Left lobe of liver (tissue), 2 donors: ENCODE measurements at places on chromosomes 12 and 14. TPM values are rescaled to one million over a fixed set of nuclear protein-coding genes. Genes with fewer than 3 reads are reported as not detected.

The KIF21A gene
- total RNA-seq = 18.8 TPM

The HHIPL1 gene
- 0.96 TPM for total RNA-seq

The SLC5A8 gene
- total RNA-seq = not detected

DNA sequence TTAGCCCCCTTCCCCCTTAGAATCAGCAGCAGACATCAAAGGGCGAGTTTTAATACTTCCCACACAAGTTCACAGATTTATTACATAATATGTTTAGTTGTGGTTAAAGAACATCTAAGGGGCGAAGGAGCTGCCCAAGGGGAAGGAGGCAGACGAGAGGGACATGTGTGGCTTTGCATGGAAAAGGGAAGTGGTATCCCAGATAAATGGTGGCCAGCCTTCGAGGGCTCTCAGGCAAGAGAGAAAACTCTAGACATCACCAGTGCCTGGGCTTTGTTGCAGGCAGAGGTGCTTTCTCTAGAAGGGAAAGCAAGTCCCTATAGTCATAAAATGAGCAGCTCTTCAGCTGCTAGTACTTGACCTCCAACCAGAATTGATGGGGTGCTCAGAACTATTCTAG, 121.2 kb downstream of the CACNA1C start:
- DNase-seq = no peak

DNA sequence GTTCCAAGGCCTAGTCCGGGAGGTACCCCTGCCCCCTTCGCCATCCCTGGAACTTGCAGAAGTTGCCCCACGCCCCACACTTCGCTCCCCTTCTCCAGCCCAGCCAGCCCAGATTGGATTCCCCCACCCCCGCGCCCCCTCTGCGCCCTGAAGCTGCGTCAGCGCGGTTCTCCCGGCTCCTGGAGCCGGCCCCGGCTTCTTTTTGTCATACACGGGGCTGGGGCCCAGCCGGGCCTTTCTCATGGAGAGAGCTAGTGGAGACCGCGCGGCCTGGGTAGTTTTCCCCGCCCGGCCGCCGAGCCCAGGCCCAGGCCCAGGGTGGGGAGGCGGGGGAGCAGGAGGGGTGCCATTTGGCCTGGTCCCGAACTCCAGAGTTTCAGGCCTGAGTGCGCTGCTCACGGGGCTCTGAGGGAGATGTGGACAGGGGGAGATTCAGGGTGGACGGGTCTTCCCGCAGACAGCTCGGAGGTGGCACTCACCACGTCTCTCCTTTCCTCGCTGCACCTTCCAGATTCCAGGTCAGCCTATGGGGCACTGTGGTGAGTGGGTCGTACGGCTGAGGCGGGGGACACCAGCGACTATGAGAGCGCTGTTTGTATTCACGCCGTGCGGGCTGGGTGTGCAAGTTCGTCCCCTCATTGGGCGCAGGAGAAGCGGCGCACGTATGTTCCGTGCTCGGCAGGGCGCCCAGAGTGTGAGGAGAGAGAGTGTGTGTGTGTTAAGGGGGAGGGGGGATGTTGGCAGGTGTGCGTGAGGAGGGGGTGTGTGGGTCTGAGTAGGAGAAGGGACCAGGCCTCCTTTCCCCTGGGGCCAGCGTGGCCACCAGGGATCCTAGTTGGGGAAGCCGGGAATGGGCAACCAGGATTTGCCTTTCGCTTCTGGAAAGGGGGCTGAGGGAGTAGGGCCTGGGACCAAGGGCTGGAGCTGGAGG, 785 bp upstream of the LHX5 start:
- DNase-seq = no peak

DNA sequence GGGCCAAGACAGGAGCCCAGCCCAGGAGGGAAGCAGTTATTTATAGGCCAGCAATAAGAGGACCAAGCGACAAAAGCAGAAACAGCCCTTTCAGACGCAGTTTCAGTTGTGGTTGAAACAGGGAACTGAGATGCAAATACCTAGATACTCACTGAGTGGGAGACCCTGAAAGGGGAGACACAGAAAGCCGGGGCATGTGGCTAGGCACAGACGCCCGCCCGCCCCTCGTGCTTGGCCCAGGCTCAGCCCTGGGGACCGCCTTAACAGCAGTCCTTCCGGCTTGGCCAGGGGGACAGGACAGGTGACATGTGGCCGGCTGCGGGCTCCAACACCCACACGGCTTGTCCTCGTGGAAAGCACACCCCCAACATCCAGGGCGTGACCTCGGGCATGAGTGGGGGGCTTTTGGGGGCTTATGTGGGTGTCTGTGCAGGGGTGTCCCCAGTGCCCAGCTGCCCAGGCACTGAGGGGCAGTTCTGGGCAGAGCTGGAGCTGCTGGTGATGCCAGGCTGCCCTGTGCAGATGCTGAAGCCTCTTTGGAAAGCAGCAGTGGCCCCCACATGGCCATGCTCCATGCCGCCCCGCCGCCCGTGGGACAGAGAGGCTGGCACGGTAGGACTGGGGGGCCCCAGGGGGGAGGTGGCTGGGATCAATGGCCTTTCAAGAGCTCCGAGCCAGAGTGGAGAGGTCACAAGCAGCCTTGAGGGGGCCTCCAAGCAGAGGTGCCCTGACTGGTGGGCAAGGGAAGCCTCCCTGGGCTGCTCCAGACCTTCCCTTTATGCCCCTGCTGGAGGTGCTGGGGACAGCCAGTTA, 2.1 kb downstream of the PLD4 start:
- peak; percentile 30 for DNase-seq
